ENCODE measurements at places on chromosomes 11 and 22.
A peak's percentile ranks its signal among the peaks of the same experiment; 100 is the strongest.

- no peak for DNase-seq
Measured at GRCh38 chr11:64415286-64415685, 56.3 kb downstream of the RPS6KA4 start.

GRCh38 chr22:32309585-32310251 lies 47.9 kb upstream of the RFPL3 start:
- no peak for DNase-seq

GRCh38 chr11:2661173-2662023 lies 38.4 kb downstream of the KCNQ1OT1 start:
- DNase-seq = no peak

- no peak for DNase-seq
Measured at GRCh38 chr11:85089654-85090053, 537.5 kb downstream of the DLG2 start.

GRCh38 chr22:35368386-35368785 lies 12.5 kb upstream of the HMOX1 start:
- no peak for DNase-seq

GRCh38 chr11:128420265-128420664 lies 167.1 kb downstream of the ETS1 start:
- no peak for DNase-seq

DNA sequence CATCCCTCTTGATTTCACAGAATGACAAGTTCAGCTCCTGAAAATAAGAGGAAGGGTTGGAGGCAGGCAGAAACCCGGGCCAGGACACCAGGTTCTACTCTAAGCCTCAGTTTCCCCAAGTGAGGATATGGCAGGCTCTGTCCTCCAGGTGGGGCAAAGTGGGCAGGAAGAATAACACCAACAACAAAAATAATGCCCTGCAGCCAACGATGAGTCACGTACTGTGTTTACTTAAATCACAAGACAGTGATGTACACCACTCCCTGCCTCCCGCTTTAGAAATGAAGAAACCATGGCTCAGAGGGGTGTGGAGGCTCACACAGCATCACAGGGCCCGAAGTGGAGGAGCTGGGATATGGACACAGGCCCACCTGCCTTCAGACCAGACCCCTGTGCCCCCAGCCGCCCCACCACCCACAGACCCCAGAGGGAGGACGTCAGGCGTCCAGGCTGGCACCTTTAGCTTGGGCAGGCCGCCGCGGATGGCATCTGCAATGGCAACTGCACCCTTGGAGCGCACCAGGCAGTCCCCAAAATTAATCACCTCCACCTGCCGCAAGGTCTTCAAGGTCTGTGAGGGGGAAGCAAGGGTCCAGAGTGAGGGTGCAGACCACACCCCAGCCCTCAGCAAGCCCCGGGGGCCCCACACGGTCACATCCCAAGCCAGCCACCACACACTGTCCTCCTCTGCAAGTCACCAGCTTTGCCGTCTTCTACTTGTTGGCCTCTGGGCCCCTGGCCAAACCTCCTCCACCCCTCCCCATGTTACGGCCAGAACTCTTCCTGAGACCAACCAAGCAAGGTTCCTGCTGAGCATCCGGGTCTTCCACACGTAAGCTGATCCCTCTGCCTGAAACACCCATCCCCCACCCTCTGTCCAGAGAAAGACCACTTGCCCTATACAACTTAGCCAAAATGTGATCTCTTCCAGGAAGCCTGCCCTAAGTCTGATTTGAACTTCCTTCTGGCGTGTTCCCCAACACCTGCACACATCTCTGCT lies 15.8 kb upstream of the CHADL start:
- DNase-seq = no peak

GRCh38 chr11:7543302-7543701 lies 29.5 kb downstream of the PPFIBP2 start:
- peak; percentile 22 for DNase-seq

DNA sequence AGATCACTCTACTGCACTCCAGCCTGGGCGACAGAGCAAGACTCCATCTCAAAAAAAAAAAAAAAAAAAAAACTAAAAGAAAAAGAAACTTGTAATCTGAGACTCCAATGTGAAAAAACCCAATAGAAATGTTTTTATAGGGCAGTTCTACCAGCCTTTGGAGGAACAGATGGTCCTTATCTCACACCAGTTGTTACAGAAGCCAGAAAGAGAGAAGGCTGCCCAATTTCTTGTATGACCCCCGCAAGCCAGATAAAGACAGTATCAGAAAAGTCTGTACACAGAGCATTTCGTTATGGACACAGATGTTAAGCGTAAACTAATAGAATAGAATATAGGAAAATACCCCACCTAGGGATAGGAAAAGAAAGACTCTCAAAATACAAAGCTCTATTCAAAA lies 11.3 kb upstream of the TSGA10IP start:
- no peak for DNase-seq

GRCh38 chr11:3176487-3176886 lies 11.4 kb upstream of the OSBPL5 start:
- no peak for DNase-seq

- DNase-seq = no peak
Measured at GRCh38 chr11:12113294-12113693, 2.9 kb downstream of the MICAL2 start.

DNA sequence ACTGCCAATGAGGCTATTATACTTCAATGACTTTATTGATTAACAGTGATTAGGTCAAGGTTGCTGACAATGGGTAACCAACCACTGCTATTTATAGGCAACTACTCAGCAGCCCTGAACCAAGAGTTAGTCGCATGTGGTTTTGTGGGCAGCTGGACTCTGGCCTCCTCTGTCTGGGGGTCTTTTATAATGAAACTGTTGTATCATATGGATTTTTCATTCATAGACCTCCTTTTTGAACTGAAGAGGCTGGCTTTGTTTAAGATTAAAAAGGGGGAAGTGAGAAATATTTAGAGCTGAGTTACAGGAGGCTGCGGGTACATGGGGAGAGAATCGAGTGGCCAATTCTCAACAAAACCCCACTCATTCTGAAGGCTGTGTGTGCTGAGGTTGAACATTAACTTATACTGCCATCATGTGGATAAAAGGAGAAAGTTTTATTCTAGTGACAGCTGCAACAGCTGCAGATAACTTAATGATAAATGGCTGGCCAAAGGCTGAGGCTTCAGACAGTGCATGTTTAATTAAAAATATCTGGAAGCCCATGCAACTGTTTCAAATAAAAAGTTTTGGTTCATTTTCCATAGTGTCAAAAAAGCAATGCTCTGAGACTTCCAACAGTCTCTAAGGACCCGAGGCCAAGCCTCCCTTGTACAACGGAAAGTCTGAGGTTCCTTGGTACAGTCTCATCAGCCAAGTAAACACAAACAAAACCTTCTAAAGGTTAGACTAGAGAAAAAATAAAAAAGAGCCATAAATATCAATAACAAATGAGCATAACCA lies 682.6 kb downstream of the KCNA4 start:
- peak; percentile 83 for DNase-seq

GRCh38 chr22:39936523-39937145 lies 23.6 kb upstream of the TMA7B start:
- no peak for DNase-seq

GRCh38 chr11:24593332-24593731 lies 96.5 kb downstream of the LUZP2 start:
- no peak for DNase-seq

Measured in brain (organoid and tissue), 16 donors.